ENCODE measurements at places on chromosomes 3 and 15.

GRCh38 chr3:160450846-160451245 is 1.3 kb upstream of the TRIM59 start:
- DNase-seq: peak; percentile 18

DNA sequence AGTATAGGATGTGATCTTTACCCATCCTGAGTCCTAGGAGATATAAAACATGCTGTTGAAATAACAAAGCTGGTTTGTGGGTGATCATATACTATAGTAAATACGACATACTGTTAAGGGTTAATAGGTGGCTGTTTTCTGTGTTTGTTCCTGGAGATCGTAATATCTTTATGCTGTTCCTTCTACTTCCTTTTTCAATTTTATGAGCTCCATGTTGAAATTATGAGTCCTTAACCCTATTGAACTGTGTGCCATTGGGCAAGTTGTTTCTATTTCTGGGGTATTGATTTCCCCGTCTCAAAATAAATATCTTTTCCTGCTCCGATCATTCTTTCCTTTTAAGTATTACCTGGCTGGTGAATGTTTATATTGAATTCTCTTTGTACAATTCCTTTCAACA is 115.1 kb downstream of the LPP start:
- no peak for DNase-seq

GRCh38 chr3:124960698-124961097 is 26.1 kb upstream of the MUC13 start:
- no peak for DNase-seq

DNA sequence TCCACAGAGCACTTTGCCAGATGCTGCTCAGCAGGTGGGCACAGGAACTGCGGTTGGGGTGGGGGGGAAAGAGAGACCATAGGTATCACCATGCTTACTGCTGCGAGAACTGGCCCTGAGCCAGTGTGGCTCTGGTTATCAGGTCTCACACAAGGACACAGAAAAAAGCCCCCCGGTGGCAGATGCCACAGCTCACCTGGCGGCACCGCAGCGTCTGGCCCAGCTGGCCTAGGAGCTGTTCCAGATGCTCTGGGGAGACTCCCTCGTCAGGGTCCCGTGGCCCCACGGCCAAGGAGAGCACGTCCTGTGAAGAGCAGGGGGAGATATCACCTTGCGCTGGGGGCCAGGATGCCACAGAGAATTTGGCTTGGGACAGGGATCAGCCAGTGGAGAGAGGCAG is 10.8 kb downstream of the CDAN1 start:
- DNase-seq: no peak

DNA sequence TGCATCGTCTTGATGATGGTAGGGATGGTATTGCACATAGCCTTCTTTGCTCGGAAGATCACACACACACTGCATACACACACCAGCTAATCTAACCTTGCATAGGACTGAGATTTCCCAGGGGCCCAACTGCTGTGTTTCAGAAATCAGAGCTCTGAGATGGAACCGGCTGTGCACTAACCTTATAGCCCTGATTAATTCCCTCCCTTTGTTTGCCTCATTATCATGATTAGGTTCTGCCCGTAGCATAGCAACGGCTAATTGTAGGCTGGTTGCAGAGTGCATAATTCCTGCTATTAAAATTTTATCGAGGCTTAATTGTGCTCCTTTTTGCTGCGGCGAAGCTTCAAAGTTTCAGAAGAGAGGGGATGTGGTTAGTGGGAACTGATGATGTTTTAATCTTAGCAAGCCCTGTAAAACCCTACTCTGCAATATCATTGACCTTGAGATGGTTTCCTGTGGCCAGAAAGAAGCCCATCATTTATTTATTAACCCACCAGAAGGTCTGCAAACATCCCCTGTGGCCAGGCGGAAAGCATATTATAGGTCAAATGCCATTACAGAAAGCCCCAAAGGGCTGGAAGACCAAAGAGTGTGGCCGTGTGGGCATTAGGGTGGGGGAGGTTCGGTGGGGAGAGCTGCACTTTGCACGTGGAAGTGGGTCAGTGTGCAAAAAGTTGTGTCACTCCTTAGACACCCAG is 56.2 kb upstream of the GLCE start:
- no peak for DNase-seq

GRCh38 chr3:36843065-36844051 is 79.0 kb upstream of the DCLK3 start:
- DNase-seq: no peak

DNA sequence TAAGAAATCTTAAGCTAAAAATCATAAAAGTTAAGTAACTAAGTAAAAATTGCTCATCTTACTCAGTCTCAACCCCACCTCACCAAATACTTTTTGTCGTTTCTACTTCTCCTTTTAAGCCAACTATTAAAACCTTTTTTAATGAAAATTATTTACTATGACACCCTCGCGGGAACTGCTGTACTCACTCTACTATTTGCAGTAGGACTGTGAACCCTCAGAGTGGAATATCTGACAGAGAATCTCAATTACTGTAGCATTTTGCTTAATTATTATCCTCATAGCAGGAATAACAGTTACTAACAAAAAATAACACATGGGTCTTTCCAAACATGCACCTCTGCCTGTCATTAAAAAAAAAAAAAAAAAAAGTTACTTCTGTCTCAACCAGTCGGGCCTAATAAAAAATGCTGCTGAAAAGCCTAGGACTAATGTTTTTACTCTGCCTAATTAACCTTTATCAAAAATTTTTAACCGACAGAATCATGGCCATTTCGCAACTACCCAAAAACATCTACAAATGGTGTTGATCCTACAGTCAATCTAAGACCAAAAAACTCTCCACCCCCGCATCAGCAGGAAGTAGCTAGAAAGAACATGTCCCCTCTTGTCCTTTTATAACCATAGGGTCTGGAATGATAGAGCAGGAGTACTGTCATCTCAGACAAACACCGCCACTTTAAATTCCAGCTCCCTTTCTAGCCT is 10.2 kb downstream of the ALDH1L1 start:
- DNase-seq: no peak

DNA sequence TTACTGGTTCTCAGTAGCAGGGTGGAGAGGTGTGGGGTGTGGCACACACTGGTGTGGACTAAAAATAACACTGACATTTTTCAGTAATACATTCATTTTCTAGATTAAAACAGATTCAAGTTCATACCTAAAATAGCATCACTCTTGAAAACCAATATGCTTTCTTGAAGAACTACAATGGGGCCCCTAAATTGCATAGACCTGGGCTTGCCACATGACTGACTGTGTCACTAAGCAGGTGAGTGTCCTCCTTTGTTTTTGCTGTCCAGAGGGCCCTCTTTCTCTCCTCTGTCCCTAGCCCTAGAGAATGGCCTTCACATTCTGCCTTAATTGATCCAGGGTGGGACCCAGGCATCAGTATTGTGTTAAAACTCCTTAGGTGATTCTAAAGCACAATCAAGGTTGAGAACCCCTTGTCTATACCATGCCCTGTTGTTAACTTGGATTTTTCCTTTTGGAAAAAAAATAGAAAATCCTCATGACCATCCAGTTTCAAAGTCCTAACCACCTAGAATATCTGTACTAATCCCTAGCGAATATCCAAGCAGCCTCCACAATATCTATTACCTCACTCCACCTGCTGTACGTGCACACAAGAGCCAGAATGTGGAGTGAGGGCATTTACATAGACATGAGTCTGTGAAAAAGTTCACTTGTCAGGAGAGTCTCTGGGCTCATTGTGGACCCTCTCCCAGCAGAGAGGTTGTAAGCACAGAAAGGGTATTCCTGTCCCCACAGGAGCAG is 18.7 kb upstream of the TMEM41A start:
- no peak for DNase-seq

- DNase-seq: no peak
Measured at GRCh38 chr15:87653646-87654045, 602.9 kb downstream of the NTRK3 start.

DNA sequence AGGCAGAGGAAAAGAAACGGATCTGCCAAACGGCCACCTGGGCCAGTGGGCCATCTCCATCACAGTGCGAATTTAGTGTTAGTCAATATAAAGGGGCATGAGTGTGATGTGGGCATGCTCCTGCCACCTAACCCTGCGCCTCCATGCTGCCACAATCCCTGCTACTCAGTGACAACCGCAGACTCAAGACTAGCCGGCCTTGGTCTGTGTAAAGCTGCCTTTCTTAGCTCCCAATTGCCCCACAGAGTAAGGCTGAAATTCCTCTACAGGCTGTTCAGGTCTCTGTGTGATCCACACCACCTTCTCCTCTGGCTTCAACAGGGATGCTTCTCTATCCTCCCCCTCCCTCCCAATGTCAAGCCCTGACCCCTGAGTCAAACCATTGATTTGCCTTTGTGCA is 269.7 kb downstream of the XXYLT1 start:
- DNase-seq: no peak

GRCh38 chr3:38454884-38455638 is 1.4 kb downstream of the ACVR2B start:
- peak; percentile 73 for DNase-seq

DNA sequence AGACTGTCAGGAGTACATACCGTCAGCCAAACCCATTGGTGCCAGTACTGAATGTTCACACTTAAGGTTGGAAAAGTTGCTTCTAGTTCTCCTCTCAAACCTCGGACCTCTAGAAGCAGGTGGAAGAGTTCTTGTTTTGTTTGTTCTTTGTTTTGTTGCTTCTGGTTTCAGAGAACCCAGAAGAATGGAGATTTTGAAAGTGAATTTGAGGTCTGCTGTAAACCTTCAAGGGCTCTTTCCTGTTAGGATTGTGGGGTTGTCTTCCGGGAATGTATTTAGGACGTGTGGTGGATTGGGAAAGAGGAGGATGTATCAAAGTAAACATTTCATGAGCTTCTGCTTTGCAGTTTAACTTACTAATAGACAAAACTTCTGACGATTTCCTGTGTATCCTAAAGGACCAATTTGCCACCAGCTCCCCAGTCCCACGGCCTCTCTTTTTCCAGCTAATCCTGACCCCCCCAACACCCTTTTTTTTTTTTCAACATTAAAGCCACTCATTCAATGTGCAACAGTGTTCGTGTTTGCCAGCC is 50.3 kb downstream of the FILIP1L start:
- peak; percentile 45 for DNase-seq

GRCh38 chr3:150388498-150389418 is 19.3 kb upstream of the TSC22D2 start:
- no peak for DNase-seq

GRCh38 chr15:25783607-25784540 is 79.3 kb downstream of the ATP10A start:
- no peak for DNase-seq

GRCh38 chr15:101112336-101113113 is 139.3 kb downstream of the CHSY1 start:
- no peak for DNase-seq

DNA sequence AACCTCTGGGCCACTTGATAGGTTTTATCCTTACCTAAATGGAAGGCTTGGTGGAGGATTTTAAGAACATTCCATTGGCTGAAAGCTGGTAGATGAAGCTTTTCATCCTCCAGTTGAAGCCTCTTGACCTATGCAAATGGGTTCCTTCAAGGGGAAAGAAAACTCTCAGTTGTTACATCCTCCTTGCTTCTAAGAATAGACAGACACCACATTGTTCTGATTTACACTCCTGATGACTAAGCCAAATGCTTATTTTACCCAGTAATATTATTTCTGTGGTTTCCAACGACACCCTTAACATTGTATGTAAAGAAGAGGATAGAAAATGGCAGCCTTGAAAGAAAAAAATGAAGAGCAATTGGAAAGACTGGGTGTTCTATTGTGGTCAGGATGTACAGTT is 480.5 kb downstream of the OTOL1 start:
- no peak for DNase-seq

DNA sequence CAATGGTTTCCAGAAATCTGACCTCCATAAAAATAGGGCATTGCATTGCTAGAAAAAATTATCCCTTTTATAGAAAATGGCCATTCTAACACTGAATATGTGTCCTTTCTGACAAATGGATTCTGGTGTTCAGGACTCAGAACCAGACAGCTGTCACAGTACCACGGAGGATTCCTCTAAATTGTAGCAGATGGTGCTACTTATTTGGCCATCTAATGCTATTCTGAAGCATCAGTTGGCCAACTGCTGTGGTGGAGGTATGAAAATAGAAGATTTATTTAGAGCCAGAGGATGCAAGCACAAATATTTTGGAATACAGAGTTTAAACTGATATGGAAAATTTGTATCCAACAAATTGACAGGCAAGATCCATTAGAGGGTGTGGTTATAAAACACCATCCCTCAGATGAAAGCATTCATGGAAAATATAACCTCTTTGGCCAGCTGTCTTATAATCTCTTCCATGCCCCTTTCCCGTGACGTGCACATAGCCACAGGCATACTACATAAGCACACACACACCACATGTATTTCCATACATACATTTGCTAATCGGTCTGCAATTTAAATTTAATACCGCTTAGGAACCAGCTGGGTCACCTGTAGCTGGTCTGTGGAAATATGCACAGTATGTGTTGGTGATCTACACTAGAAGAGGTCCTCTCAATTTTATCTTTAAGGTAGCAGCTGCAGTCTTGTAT is 302.7 kb upstream of the KCNMB2 start:
- DNase-seq: no peak

- no peak for DNase-seq
Measured at GRCh38 chr3:10232137-10232536, 16.1 kb upstream of the TATDN2 start.

- DNase-seq: no peak
Measured at GRCh38 chr3:80232760-80233159, 465.0 kb upstream of the ROBO1 start.

GRCh38 chr3:36840453-36840921 is 76.1 kb upstream of the DCLK3 start:
- DNase-seq: no peak

DNA sequence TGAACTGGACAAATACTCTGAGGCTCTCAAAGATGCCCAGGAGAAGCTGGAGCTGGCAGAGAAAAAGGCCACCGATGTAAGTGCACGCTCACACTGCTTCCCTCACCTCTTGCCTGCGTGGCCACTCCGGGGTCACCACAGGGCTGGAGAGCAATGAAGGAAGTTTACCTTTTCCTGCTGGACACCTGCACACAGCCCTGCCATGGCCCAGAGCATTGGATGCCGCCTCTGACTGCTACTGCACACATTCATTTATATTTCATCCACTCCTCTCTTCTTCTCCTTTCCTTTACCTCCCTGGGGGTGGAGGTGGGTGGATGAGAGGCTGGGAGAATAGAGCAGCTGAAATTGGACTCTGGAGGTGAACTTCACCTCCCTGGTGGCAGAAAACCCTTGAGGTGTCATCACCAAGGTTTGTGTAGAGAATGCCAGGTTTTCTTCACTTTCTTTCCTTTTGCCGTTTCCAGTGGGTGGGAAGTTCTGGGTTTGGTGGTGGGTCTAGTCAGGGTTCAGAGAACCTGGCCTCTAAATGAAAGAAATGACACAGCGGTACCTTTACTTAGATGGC is 1.6 kb downstream of the TPM1 start:
- DNase-seq: no peak

GRCh38 chr3:105915524-105915923 is 46.7 kb upstream of the CBLB start:
- DNase-seq: no peak

DNA sequence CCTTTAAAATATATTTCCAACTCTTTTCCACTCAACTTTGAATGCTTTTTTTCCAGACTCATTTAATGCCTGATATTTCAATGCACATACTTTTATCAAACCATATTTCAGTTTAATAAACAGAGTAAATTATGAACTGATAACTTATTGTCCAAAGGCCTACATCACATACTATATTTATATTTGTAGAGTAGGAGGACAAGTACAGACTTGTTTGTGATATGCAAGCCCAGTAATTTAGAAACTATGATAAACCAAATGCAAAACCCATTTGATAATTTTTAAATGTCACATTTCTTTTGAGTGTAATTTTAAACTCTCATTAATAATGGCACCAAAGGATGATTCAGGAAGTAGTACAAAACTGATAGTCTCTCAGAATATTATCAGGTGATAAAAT is 3.3 kb downstream of the RFX7 start:
- DNase-seq: no peak

GRCh38 chr15:24675332-24676144 is at the start of gene NPAP1:
TSS of gene NPAP1 (plus strand) at chr15:24675775. CDS start at chr15:24675868, 93 bp downstream.
- no peak for DNase-seq

Data from lung (tissue), 17 donors.